CD4-positive, alpha-beta T cell treated with Interleukin-2 at 100 ng/mL for 4 hours (primary cell): ENCODE measurements at places on chromosomes 12 and 14.
A peak's percentile ranks its signal among the peaks of the same experiment; 100 is the strongest.

DNA sequence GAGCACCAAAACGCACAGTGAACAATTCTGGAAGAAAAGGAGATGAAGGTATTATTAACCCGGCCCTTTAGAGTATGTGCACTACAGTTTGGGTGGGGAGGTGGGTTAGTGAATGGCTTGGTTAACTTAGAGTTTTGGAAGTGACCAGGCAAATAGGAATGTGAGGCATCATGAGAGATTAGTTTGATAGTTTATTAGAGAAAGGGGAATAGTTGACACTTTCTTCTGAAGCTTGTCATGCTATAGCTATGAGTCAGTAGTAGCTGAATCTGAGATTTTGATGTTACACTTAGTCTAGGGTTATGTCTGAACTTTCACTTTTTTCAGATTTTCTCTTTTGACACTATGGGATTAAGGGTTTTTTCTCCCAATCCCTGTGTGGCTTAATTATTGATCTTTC is 567.2 kb downstream of the SNAPC1 start:
- no peak for DNase-seq

- DNase-seq, result no peak
Measured at GRCh38 chr12:115650026-115650425, 627.5 kb downstream of the MED13L start.

- no peak for DNase-seq
Measured at GRCh38 chr12:65715961-65716360, 108.3 kb upstream of the HMGA2 start.

GRCh38 chr14:23933742-23934128 is 19.8 kb upstream of the DHRS4 start:
- no peak for DNase-seq

DNA sequence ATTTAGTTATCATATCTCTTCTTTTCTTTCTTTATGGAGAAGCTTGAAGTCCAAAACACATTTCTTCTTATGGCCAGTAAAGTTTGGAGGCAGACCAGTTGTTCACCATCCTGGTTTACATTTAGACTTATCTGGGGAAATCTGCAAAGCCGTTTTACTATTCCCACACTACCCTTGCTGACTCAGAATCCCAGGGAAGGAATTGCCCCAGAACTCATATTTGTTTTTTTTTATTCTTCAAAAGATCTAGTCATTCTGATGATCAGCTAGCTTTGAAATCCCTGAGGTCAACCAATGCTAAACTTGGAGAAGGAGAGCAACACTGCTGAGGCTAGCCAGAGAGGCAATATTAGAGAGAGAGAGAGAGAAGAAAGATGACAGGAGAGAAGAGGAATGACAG is 12.3 kb upstream of the LMO3 start:
- DNase-seq, result no peak

DNA sequence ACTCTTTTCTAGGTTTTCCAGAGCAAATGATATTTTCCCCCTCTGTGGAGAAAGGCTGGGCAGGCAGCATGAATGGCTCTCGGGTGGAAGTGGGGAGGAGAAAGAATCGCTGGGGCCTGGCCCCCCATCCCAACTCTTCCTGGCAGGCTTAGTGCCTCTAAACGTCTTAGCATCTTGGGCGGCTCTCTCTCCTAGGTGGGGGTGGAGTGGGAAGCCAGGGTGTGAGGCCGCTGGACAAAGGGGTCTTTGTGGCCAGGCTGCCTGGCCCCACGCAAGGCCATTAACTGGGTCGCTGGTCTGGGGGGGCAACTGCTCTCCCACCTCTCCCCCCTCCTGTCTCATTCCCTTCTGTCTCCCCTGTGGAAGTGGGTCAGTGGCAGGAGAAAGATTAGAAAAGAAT is 4.7 kb downstream of the LRP1-AS start:
- DNase-seq, result no peak

DNA sequence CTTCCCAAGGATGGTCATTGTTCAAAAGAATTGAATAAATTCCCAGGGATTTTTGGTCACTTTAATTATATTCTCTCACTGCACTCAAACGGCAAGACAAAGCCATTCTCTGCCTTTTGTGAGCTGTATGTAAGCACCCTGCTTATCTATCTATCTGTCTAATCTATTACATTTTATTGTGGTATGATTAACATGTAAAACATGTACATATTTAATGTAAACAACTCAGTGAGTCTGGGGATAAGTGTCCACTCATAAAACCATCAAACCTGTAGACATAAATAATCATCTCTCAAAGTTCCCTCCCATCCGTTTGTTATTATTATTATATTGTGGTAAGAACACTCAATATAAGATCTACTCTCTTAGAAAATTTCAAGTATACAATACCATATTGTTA is 167.1 kb downstream of the CAND1 start:
- DNase-seq, result no peak

GRCh38 chr12:120468821-120469449 is 613 bp downstream of the SRSF9 start:
- DNase-seq, result peak; percentile 55

- DNase-seq, result no peak
Measured at GRCh38 chr12:78290606-78291345, 460.1 kb downstream of the NAV3 start.

DNA sequence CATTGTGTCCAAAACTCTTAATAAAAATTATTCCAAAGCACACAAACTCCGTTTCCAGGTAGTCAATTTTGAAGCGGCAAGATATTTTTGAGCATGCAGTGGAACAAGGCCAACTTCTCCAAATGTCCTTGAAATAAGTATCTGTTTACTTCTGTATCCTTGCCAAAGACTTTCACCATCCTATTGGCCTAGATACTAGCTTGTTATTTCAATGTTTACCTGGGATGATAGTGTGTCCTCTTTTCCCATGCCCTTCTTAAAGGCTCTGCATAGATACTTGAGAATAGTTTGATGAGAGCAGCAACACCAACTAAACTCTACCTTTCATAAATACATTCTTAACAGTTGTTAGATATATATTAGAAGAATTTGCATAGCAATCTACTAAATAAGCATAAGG is 160.9 kb downstream of the KCNC2 start:
- DNase-seq, result no peak

- peak; percentile 64 for DNase-seq
Measured at GRCh38 chr12:54723379-54724256, 75.5 kb upstream of the DCD start.

- DNase-seq, result no peak
Measured at GRCh38 chr12:131844656-131845055, 16.5 kb downstream of the MMP17 start.

DNA sequence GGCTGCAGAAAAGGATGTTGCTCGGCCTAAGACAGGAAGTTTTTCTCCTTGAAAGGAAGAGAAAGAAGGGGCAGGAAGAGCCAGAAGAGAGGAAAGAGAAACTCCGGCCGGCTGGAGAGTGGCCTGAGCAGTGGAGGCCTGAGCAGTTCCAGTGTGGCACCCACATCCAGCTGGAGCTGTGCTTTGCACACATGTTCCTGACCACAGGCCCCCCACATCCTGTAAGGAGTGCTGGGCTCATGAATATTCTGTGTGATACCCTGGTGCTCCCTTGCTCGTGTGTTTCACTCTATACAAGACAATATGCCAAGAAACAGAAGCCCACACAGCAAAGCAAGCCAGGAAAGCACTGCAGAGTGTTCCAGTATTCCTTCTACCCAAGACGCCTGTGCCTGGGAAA is 27.1 kb downstream of the POLE start:
- DNase-seq, result no peak

GRCh38 chr14:54647378-54647777 is 80.5 kb downstream of the SAMD4A start:
- no peak for DNase-seq

GRCh38 chr14:54556535-54556934 is 10.4 kb upstream of the SAMD4A start:
- DNase-seq, result no peak

- no peak for DNase-seq
Measured at GRCh38 chr14:68424443-68425172, 368.3 kb downstream of the ZFP36L1 start.

- no peak for DNase-seq
Measured at GRCh38 chr12:25497021-25497420, 56.1 kb downstream of the LMNTD1 start.

- DNase-seq, result no peak
Measured at GRCh38 chr12:2422591-2422990, 369.8 kb downstream of the CACNA1C start.

- DNase-seq, result no peak
Measured at GRCh38 chr14:98944989-98945388, 327.0 kb downstream of the BCL11B start.

GRCh38 chr12:52307836-52308805 is 13.1 kb downstream of the KRT83 start:
- DNase-seq, result peak; percentile 9

DNA sequence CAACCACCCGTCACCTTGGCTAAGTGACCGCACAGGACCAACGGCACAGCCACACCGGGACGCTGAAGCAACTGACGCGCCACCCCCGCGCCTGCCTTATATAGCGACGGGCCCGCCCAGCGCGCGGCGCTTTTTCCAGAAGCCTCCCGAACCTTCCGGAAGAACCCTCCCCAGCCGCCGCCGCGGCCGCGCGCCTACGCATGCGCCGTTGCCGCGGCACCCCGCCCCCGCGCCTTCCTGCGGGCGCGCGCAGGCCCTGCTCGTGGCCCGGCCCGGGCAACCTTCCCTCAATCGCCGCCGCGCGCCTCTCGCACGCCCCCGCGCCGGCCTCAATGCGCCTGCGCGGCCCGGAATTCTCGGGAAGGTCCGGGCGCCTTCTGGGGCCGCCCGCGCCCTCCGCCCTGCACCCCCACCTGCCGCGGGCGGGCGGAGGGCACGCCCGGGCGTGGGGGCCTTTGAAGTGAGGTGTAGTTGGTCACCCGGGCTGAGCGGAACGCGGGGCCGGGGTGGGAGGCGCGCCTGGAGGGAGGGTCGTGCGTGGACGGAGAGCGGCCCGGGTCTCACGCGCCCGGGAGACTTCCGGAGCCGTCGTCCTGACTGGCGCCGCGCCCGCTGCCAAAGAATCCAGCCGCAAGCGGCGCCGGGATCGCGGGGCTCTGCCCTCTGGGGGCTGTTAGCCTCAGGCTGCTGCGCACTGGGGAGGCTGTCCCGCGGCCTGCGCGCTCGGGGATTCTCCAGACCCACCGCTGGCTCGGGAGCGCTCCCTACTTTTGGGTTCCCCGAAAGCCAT is at the start of gene HSP90AA1:
HSP90AA1 (minus strand) TSS at position 73 of the 790 bp plus-strand sequence. CDS start 666 bp downstream, outside the sequence.
- DNase-seq, result peak; percentile 95

DNA sequence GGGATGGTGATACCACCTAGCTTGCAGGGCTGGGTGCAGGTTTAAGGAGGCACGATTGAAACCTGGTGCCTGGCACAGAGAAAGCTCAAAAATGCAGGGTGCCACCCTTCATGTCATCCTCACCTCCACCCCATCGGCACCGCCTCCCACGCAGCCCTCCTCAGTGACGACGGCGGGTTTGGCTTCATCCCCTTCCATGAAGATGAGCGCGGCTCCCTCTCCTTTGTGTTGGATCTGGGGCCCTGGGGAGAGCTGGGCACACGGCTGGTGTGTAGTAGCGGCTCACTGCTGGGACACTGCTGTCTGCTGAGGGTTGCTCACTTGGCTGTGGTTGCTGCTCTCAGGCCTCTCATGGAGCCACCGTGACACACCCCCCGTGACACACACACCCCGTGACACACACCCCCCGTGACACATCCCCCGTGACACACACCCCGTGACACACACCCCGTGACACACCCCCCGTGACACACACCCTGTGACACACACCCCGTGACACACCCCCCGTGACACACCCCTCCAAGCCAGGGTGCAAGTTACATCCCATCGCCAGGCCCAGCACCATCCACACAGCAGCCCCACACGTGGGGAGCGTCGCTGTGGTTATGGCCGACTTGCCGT is 42.9 kb upstream of the FZD10 start:
- DNase-seq, result no peak

DNA sequence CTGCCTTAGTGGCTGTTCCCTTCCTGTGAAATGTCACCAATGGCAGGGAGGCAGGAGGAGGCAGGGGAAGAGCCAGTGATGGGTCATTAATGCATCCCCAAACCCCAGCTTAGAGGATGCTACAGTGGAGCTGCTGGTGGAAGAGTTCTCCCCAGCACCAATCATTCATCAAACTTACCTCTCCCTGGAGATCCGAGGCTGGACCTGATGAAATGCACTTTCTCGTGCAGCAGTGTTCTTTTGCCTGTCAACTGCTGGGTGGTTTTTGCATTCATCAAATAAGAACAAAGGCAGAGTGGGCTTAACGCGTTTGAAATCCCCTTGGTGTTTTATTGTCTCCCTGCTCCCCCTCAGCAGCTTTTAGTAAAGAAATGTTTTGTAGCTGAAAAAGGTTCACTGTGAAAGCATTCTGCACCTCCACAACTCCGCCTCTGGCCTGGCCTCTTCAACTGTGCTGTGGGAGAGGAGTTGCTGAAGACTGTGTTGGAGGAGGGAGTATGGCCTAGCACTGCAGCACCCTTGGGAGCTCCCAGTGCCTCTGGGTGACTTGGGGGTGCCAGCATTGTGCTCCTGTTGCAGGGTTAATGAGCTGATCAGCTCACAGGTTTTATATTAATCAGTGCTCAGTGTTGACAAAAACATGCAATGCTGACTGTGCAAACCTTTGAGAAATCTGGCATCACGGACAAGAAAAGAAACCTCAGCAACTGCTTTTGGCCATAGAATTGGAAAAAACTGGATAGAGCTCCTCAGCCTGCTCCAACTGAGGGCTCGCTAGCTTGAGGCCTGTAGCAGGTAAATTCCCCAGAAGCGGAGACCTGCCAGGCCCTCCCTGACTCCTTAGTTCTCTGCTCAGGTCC is 14.4 kb downstream of the TSPAN9 start:
- DNase-seq, result no peak

- DNase-seq, result no peak
Measured at GRCh38 chr14:58770491-58770982, 132.8 kb downstream of the DACT1 start.

DNA sequence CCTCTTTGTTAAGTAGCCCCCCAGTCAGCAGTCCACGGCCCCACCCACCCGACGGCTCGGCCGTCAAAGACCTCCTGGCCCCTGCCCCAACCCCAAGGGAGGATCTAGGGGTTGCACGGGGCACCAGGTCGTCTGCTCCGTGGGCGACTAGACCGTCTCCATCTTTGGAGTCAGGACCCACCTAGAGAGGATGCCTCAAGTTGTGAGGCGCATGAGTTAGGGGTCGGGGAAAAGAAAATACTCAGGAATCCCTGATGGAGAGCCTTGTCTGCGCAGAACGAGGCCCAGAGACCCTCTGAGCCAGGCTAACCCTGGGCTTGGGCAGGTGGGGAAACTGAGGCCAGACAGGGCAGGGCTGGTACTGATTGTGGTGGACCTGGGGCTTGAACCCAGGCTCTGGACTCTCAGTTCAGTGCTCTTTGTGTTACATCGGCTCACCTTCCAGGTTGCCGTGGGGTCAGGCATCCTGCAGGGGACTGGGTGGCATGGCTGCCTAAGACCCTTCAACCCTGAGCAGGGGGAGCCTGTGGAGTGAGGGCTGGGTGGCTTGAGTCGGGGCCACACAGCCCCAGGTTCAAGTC is 839 bp downstream of the OTUB2 start:
- DNase-seq, result no peak

GRCh38 chr12:50647479-50647878 is 116.4 kb upstream of the ATF1 start:
- no peak for DNase-seq

- DNase-seq, result peak; percentile 90
Measured at GRCh38 chr12:51368640-51369517, 22.3 kb downstream of the GALNT6 start.

DNA sequence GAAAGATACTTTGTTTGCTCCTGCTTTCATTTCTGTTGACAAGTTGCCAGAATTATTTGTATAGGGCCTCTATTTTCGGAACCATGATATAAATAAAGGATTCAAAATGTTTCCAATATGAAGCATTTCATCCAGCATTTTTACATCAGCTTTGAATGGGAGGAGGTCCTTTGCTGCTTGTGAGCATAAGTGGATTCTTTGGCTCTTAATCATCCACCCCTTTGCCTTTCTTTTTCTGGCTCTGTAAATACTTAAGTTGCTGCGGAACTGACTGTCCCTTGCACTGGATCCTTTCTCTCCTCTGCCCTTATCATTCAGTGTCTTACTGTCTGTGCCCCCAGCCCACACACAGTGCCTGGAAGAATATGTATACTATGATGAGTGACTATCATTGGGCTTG is 357.3 kb upstream of the RGS6 start:
- no peak for DNase-seq
